ENCODE measurements at places on chromosomes 5 and 9. TPM values are rescaled to one million over a fixed set of nuclear protein-coding genes. Genes with fewer than 3 reads are reported as not detected.

DNA sequence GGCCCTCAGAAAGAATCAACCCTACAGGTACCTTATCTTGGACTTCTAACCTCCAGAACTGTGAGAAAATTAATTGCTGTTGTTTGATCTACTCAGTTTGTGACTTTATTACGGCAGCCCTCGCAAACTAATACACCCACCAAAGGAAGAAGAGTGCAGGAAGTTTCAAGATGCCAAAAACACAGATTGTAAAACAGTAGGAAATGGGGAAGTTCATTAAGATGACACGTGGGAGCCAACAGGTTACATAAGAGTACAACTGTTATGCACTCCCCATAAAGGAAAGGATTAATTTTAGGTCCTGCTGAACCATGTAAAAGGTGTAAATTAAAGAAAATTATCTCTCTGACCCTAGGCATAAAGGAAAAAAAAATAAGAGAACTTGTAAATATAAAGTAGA, 294.3 kb downstream of the EPB41L4A start:
- DNase-seq, result no peak

DNA sequence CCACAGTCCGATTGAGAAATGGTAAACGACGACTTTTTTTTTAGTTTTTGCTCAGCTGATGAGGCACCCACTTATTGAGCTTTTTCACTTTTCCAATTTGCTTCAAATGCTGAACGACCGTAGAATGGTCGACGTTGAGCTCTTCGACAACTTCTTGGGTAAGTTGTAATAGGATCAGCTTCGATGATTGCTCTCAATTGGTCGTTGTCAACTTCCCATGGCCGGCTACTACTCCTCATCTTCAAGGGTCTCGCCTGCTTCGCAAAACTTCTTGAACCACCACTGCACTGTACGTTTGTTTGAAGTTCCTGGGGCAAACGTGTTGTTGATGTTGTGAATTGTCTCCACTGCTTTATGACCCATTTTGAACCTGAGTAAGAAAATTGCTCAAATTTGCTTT, 35.7 kb downstream of the NSD1 start:
- no peak for DNase-seq

- DNase-seq, result no peak
Observed at GRCh38 chr5:23877847-23878246, 370.4 kb downstream of the PRDM9 start.

Gene ZNF622
- 36.3 TPM for total RNA-seq

- no peak for DNase-seq
Observed at GRCh38 chr5:142324136-142324870, 518 bp downstream of the SPRY4 start.

All from activated CD4-positive, alpha-beta T cell treated with anti-CD3 and anti-CD28 coated beads for 36 hours (primary cell).